HS-5 (cell line): ENCODE measurements at places on chromosomes 7 and 10.

DNA sequence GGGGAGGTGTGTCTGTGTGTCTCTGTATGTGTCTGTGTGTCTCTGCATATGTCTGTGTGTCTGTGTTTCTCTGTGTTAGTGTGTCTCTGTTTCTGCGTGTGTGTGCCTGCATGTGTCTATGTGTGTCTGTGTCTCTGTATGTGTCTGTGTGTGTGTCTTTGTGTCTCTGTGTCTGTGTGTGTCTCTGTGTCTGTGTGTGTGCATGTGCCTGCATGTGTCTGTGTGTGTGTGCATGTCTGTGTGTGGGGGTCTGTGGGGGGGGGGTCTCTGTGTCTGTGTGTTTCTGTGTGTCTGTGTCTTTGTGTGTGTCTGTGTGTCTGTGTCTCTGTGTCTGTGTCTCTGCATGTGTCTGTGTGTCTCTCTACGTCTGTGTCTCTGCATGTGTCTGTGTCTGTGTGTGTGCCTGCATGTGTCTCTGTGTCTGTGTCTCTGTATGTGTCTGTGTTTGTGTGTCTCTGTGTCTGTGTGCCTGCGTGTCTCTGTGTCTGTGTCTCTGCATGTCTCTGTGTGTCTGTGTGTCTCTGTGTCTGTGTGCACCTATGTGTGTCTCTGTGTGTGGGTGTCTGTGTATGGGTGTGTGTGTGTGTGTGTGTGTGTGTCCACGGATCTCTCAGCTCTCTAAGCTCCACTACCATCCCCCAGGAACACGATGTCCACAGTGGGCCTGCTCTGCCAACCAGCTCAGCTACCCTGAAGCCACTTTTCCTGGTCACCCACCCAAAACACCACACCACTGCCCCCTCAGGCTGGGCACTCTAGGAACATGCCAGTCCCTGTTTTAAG lies 41.7 kb downstream of the RASGEF1A start:
- no peak for DNase-seq

GRCh38 chr7:85851571-85852193 lies 664.8 kb upstream of the SEMA3D start:
- no peak for DNase-seq

- no peak for DNase-seq
Observed at GRCh38 chr10:23158370-23158769, 33.7 kb upstream of the PTF1A start.

DNA sequence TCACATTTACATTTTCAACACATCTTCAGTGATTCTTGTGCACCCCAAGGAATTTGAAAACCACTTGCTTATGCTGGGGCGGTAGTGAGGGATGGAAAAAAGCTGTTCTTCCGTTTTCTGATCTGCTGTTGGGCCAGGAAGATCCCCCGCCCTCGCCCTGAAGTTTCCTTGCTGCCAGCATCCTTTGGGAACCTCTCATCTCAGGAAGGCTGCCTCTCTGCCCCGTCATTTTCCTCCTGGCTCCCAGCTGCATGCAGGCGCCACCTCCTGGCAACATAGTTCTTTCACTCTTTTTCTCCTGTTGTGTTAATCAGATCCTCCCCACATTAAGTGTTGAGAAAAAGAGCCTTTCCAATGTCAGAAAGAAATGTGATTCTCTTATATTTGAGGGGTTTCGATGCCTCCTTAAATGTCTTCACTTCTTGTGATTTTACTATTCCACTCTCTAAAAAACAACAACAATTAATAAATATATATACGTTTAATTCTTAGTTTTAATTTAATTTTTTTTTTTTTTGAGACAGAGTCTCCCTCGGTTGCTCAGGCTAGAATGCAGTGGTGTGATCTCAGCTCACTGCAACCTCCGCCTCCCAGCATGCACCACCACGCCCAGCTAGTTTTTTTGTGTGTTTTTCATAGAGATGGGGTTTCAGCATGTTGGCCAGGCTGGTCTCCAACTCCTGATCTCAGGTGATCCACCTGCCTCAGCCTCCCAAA lies 122.9 kb downstream of the RALA start:
- peak; percentile 76 for DNase-seq

GRCh38 chr7:64655811-64656210 lies 10.1 kb upstream of the ZNF107 start:
- DNase-seq: no peak

DNA sequence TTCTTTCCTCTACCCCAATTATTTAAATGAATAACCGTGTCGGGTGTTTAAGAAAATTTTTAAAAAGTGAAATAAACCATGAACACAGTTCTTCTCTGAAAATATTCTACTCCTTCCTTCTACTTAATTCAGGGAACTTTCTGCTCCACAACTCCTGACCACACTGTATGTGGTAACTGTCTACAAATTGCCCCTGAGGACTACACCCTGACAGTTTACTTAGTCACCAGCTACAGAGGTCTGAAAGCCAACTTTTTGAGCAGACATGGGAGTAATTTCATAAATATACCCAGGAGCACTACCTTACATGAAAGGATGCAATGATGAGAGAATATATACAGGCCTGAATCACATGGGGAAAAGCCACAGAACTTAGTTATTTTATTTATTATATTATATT lies 523.2 kb upstream of the SORCS1 start:
- DNase-seq: no peak

DNA sequence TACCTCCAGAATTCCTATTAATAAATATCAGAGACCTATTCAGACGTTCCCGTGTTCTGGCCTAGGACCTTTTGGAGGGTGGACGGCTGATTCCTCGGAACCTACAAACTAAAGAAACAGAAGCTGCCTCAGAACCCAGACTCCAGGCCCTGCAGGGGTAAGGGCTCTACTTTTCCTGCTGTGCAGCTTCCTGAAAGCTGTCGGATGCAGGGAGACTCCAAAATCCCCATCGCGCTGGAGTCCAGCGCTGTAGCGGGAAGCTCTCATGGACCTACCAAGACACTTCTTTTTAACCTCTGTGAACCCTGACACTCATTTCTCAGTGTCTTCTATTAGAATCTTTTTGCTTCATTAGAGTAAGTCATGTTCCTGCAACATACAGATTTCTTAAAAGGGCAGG lies 244.5 kb upstream of the PITRM1 start:
- no peak for DNase-seq

DNA sequence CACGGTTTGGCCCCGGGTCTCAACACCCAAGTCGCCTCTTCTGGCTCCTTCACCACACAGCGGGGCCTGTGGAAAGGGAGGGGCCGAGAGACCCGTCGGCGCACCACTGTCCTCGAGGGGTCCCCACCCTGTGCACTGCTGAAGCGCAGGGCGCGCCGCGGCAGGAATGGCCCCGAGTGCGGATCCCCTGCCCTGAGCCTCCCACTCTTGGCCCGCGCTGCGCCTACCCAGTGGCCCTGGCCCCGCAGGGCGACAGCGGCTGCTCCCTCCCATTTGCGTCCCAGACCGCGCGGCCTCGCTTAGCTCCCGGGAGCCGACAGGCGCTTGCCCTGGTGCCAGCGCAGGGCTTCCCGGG lies 2.1 kb upstream of the SFMBT2 start:
- DNase-seq: no peak

GRCh38 chr7:81394029-81394428 lies 375.8 kb downstream of the HGF start:
- no peak for DNase-seq

DNA sequence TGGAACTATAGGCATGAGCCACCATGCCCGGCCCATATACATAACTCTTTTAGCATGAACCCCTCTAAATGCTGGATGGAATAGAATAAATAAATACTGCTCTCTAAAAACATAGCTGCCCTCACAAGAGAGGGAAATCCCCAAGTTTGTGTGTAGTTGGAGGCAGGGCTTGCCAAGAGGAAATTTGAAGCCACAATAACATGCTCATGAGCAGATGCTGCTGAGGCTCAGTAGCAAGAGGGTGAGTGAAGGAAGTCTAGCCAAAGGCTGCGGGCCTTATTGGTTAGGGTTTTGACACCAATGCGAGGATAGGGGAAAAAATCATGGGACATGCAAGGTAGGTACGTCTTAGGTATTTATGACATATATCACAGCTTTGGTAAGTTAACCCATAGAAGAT lies 17.3 kb downstream of the TPK1 start:
- no peak for DNase-seq

- DNase-seq: no peak
Observed at GRCh38 chr10:4242561-4243035, 457.6 kb upstream of the KLF6 start.

DNA sequence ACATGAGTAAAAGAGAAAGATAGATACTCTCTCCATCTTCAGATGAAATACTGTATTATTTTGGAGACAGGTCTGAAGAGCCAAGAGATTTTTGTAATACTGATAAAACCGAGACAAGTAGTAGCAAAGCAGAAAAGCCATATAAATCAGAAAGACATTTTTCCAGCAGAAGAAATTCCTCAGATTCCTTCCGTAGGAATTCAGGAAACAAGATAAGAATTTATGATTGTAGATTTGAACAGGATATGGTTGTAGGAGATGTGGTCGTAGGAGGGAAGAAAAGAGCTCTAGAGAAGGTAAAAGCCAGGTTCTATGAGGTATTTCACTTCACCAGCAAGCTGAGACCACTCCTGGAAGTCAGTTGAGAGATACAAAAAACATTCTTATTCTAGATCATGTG lies 17.6 kb upstream of the AASS start:
- DNase-seq: no peak

DNA sequence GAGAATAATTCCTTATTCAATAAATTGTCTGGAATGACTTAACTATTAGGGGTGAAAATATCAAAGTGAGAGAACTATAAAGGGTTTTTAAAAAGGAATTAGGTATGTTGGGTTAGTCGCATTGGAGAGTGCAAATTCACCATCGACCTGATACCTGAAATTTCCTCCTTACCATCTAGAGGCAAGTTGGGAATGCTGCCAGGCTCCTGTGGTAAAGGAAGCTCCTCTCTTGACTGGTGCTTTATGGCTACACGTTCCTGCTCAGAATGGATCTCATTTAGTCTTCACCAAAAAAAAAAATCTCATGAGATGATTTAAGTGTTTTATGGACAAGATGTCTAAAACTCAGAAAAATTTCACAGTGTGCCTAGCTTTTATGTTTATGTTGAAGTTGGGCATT lies 129.8 kb downstream of the EGFR start:
- no peak for DNase-seq

DNA sequence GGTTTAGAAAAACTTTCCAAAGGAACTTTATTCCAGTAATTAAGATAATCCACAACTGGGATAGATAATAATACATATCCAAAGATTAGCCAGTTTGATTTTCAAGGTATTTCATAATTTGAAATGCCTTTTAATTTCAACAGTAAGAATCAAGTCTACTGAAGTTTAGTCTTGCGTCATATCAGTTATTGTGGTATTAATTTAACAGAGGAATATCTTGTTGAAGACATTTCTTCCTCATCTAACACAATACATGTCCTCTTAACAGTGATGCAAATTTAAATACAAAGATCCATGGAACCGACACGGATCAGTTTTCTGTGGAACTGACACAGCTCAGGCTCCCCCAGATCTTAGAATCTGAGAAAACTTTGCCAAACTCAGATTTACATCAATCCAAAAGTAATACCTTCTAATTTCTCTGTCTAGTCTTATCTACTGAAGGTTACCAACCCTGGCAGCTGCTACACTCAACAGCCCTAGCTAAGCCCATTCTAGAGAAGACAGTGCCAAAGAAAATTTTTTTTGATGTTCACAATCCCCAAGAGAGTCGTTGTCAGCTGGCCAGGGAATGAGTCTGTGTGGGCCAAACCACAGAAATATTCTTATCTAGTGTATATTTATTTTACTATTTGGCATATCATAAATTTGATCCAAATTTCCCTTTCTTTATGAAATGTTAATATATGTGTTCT lies 365.2 kb upstream of the MEOX2 start:
- no peak for DNase-seq

DNA sequence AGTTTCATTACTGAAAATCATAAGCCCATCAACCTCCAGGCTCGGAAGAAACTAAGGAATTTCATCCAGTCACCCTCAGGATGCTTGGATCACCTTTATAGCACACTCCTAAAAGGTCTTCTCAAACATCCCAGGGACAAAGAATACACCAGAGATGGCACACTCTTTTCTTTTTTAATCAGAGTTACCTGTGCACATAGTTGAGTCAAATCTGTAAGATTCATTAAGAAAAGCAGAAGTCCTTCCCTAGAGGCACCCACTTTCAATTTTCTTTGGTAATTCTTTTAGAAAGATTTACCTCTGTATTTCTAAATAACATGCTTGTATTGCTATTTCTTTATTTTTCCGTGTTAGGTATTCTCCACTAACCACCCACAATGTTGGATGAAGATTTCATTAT lies 50.6 kb upstream of the IL6 start:
- DNase-seq: no peak

DNA sequence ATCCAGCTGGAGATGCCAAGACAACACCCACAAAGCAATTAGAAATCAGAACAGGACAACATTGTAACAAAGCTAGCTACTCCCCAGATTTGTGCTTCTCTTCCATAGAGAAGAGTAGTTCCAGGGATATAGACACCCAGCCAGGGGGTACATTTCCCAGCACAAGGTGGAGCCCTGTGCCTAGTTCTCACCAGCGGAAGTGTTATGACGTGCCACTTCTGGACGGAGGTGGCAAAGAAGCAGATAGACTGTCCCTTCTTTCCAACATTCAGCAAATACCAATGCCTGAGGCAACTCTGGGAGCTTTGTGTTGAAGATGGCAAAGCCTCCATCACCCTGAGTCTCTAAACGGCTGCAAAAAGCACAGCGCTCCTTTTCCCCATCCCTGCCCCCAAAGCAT lies 23.4 kb upstream of the GSAP start:
- DNase-seq: no peak

GRCh38 chr10:58081353-58081752 lies 186.3 kb downstream of the IPMK start:
- DNase-seq: no peak

GRCh38 chr10:44306762-44307161 lies 78.1 kb downstream of the CXCL12 start:
- DNase-seq: peak; percentile 2

- DNase-seq: no peak
Observed at GRCh38 chr7:100668069-100668449, 5.5 kb upstream of the GNB2 start.

DNA sequence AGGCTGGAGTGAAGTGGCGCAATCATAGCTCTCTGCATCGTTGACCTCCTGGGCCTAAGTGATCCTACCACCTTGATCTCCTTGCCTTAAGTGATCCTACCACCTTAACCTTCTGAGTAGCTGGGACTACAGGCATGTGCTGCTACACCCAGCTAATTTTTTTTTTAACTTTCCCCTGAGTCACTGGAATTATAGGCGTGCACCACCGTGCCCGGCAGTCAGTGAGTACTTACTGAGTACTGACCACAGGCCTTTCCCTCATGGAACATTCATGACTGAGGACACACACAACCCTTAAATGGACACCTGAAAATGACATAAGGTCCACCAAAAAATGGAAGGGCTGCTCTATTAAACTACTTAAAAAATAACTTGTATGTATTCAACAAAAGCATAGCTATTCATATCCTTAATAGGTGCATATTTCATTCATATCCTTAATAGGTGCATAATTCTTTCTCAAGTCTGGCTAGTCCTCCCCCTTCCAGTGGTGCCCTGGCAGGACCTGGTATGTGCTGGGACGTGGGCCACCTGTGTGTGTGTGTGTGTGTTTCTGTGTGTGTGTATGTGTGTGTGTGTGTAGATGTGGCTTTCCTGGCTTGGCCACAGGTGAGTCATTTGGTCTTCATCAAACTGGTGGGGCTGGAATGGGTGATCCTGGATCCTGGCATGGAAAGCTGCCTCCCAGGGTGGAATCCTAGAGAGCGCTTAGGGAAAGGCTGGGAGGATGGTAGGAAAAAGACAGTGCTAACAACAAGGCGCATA lies 3.5 kb downstream of the FAM180A start:
- peak; percentile 48 for DNase-seq
